Omental fat pad (tissue), 4 donors: ENCODE measurements at places on chromosomes 4 and X.

GRCh38 chr4:138317175-138317748 is 75.1 kb upstream of the SLC7A11 start:
- DNase-seq: no peak

DNA sequence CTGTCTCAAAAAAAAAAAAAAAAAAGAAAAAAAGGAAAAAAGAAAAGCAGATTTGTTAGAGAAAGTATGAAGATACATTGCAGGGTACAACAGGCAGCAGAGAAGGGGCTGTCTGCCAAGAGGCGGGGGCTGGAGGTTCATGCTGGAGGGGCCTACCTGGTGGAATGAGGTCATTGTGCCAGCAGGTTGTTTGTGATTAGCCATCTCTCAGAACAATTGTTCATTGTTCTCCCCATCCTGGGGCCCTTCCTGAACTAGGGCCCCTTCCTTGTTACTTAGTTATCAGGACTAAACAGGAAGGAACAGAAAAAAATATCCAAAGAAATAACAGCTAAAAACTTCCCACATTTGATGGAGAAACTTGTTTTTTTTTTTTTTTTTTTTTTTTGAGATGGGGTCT is 14.0 kb upstream of the GPKOW start:
- no peak for DNase-seq

- no peak for DNase-seq
Observed at GRCh38 chr4:6892190-6892908, 17.3 kb upstream of the TBC1D14 start.

DNA sequence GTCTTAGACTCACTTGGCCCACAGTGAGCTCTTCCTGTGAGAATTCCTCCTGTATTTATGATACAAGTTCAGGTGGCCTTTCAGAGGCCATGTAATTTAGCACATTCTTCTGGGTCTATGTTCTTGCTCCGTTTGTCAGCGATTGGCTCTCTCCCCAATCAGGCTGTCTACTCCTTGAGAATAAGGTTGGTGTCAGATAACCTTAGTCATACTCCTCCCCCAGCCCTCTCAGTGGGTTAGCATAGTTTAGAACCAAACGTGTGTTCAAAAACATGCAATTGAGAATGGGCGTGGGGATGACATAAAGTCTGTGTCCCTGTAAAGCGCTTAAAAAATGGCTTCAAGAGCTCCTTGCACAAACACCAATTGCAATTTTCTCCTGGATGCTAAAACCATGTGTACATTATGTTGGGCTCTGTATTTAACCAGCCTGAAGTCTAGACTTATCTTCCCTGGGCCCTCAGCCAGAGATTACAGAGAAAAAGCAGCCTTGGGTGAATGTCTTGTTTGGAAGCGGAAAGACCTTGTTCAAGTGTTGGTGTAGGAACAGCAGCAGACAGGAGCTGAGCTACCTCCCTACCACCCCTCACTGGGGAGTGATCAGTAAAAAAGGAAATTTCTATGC is 9.9 kb upstream of the CT47C1 start:
- DNase-seq: no peak

- DNase-seq: no peak
Observed at GRCh38 chr4:152266831-152267480, 268.9 kb downstream of the FBXW7 start.

GRCh38 chr4:48778431-48779094 is 1.5 kb downstream of the FRYL start:
- no peak for DNase-seq

DNA sequence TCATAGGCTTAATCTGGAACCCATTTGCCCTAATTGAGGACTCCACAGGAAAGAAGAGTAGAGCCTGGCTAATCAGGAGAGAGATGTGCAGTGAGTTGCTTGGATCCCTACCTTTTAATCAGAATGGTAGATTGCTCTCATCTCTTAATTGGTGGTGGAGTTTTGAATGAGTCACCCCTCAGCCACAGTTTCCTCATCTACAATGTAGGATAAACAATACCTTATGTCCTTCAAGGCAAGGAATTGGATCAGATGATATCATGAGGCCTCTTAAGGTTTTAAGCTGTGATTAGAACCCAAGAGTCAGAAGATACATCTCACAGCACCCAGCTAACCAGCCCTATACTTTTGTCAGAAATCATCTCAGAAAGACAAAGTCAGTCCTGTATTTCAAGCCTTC is 39.1 kb downstream of the PDGFRA start:
- no peak for DNase-seq

DNA sequence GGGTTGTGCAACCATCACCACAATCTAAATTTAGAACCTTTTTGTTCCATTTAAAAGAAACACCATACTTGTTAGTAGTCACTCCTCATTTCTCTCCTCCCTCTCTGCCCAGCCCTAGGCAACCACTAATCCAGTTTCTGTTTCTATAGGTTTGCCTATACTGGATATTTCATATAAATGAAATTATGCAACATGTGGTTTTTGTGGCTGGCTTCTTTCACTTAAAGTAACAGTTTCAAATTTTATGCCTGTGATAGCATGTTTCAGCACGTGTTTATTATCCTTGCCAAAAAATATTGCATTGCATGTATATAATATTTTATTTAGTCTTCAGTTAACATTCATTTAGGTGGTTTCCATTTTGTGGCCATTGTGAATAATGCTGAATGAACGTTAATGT is 437.6 kb downstream of the IL1RAPL1 start:
- DNase-seq: no peak

- no peak for DNase-seq
Observed at GRCh38 chr4:143355540-143356217, 19.0 kb downstream of the GAB1 start.

DNA sequence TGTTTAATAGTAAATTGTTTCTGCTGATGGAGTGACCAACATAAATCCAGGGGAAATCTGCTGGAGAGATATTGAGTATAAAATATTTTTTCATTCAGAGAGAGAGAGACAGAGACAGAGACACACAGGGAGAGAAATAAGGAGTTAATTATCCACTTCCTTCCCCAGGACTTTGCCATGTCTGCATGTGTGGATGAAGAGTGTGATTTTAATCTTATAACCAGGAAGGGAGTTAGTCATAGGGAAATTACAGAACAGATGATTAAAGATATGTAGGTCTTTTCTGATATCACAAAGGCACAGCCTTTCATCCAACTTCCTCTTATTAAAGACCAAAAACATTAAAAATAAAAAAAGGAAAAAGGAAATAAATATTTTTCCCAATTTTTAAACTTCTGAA is 526.3 kb downstream of the SPRY1 start:
- no peak for DNase-seq

DNA sequence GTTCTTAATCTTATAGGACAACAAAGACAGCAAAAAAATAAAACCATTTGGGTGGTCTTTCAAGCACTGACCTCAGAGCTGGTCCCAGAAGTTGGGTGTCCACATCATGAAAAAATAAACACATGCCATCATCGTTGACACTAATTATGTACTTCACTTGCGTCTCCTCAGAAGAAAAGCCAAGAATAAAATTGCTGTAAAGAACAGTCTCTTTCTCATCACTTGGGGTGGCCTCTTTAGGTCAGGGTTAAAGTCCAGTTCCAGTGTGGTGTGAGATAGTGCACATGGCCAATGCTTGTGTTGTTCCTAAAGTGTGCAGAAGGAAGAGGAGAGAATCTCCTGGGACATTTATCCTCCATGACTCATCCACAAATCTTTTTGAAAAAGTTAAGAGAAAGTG is 49.5 kb upstream of the IBSP start:
- DNase-seq: no peak

DNA sequence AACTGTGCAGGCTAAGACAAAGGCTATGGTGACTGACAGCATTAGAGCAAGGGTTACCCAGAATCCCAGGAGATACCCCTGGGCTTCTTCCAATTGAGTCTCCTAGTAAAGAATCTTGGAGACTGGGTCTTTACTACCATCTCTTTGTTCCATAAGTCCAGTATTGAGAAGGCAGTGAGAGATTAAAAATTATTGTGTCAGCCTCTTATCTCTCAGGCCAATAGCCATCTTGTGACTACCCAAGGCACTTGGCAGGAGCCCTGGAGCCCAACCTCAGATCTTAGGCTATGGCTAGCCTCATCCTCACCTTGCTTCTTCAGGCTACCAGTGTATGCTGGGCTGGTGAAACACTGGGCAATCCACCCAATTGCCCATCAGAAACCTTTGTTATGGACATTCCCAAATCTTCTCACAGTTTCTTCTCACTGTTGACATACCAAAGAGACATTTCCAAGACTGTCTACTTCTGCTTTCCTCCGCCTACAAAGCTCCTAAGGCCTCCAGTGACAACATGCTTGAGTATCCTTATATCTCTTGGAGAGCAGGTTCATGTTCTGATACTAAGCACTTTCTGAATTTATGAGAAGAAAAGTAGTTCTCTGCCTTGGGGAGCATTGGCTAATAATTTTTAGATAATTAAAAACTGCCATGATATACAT is 76.3 kb upstream of the STIM2 start:
- DNase-seq: no peak

DNA sequence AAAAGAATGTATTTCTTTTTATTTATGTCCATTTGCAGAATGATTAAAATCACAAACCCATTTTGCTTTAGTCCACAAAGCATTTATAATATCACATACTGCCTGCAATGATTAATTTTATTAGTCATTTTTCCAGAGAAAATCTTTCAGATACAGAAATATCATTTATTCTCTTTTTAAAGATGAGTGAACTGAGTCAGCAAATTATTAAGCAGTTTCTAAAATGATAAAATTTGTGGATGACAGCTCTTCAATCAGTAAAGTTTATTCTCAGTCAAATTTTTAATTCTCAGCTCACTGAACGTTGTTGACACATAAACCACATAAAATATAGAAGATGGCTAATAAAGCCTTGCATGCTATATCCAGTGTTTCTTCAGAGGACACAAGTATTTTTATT is 485.5 kb downstream of the PRR32 start:
- DNase-seq: no peak

DNA sequence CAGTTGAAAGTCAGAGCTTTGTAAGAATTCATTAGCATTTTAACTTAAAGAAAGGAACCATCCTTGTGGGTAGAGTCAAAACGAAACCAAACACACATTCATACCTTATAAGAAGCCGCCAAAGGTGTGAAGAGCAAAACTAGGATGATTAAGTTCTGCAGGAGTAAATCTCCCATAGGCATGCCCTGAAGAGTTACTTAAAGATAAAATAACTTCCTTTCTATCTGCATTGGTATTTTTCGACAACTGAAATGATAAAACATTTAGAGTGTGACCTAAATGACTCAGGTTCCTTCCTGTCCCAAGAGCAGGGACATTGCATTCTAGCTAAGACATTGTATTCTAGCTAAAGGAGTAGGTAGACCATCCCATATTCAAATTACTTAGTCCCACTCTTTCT is 75.3 kb downstream of the BCOR start:
- no peak for DNase-seq

- no peak for DNase-seq
Observed at GRCh38 chr4:32022071-32022470, 1301.9 kb downstream of the PCDH7 start.

- no peak for DNase-seq
Observed at GRCh38 chr4:85788604-85789003, 313.7 kb downstream of the ARHGAP24 start.

- no peak for DNase-seq
Observed at GRCh38 chr4:26298198-26298947, 22.4 kb upstream of the RBPJ start.

DNA sequence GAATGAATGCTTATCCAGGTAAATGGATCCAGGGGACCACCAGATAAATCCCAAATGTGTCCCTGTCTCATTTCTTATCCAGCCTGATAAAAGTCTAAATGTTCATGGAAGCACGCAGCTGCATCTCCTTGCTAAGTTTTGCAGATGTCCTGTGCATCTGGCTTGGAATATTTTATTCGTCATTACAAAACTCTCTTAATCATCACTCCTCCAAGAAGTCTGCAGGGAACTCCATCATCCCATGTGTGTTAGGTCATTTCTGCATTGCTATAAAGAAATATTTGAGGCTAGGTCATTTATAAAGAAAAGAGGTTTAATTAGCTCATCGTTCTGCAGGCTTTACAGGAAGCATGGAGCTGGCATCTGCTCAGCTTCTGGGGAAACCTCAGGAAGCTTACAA is 297.2 kb downstream of the HS3ST1 start:
- no peak for DNase-seq

DNA sequence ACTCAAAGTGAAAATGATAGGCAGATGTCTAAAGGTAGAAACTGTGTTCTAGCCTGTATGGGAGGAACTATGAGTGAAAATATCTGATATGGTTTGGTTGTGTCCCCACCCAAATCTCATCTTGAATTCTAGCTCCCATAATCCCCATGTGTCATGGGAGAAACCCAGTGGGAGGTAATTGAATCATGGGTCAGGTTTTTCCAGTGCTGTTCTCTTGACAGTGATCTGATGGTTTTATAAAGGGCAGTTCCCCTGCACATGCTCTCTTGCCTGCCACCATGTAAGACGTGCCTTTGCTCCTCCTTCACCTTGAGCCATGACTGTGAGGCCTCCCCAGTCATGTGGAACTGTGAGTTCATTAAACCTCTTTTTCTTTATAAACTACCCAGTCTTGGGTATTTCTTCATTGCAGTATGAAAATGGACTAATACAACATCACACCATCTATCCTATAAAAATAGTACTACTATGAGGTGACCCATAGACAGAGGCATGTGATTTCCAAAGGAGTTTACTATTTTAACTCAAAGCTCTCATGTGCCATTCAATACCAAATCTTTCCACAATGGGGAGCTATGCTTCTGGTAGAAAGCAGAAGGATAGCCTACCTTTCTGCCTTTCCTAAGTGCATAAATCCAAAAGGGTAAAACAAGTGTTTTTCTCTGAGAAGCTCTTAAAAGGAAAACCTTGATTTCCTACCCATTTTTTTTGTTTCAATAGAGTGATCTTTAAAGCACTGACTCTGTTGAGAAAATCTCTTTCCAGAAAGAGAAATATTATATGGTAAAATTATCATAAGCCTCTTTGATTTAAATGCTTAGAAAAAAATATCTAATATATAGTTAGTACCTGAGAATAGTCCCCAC is 38.8 kb downstream of the SEC31A start:
- DNase-seq: no peak

DNA sequence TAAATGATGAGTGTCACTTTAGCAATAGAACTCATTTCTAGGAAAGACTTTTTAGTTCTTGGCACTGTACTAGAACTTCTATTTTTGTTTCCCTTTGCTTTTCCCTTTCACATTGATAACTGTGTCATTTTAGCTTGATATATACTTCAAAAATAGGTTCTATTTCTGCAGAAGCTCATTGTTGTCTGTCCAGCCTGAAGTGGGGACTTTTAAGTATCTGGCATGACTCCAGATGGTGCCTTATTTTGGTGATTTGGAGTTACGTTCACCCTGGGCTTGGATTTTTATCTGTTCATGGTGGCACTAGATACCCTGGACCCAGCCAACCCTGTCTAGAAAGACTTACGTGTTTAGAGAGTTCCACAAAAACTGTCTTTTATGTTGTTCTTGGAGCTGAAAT is 3.4 kb downstream of the ABHD18 start:
- no peak for DNase-seq

GRCh38 chr4:13484749-13485221 is 645 bp upstream of the RAB28 start:
- DNase-seq: no peak

GRCh38 chrX:40625294-40625693 is 2.1 kb downstream of the MPC1L start:
- DNase-seq: no peak

GRCh38 chrX:13898083-13898482 is 81.2 kb upstream of the GPM6B start:
- DNase-seq: no peak
